ENCODE measurements at places on chromosomes 2 and 18.

GRCh38 chr18:35138773-35139172 lies 97.6 kb downstream of the MAPRE2 start:
- DNase-seq = no peak

GRCh38 chr2:200089756-200090109 lies 134.4 kb downstream of the MAIP1 start:
- no peak for DNase-seq

DNA sequence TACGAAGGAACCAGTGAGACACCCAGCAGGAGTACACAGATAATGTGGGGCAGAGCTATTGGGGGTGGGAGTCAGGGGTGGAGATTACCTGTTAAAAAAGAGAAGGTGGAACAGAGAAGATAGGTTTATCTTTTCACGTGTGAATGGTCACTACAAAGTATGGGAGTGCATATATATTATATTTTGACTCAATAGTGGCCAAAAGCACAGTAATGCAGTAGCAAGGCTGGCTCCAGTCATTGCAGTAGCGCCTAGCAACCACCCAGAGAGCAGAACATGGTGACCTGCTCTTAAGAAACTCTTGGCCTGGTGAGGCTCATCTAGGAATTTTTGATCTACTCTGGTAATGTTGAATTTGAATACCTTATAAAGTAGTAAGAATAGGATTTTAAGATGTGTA lies 1.0 kb downstream of the IMPACT start:
- DNase-seq = no peak

DNA sequence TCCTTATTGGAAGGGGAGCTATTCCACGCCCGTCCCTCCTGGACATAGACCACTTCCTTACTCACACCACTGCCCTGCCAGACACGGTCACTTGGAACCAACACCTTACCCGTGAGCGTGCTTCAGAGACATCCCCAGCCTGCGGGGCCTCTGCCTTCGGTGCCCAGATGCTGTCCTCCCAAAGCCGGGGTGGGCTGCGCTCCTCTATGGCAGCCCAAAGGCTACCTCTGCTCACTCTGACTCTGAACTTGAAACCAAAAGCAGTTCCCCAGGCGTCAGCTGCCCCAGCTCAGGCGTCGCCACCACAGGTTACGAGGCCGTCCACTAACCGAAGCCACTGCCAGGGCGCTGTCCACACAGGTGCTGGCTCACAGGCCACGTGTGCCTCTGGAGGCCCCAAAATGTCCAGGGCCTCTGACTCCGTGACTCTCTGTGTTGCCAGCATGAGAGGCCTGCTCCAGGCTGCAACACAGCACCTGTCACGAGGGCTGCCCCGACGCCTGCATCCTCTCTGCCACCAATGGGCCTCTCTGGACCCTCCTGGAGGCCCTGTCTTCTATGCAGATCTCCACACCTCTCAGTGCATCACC lies 23.8 kb downstream of the HDAC4 start:
- no peak for DNase-seq

DNA sequence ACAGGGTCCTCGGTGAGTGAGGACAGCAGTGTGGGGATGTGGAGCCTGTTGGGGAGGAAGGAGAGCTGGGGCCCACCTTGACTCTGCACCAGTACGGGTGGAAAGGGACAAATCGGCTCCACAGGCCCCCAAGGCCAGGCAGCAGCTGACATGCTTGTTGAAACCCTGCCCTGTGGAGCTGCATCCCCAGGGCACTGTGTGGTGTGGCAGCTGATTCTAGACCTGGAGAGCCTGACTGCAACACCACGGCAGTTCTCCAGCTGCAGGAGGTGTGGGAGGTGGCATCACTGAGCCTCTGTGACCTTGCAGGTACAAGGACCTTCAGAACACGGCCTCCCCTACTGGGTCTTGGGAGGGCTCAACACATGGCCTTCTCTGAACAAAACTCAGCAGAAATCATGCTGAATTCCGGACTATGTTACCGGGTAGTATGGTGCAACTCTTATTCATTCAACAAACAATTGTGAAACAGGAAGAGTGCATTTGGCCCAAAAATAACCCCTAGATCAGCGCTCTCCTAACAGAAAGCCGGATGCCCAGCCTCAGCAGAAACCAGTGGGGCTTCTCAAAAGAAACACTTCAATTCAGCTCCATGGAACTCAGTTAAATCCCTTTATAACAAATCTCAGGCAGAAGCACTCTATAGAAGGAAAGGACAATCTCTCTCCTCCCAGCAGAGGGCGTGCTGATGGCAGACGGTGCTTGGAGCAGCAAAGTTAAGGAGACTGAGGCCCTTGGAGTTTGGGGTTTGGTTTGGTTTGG lies 104.4 kb upstream of the SALL3 start:
- peak; percentile 63 for DNase-seq

- DNase-seq = no peak
Observed at GRCh38 chr18:73793386-73793785, 354.2 kb downstream of the FBXO15 start.

DNA sequence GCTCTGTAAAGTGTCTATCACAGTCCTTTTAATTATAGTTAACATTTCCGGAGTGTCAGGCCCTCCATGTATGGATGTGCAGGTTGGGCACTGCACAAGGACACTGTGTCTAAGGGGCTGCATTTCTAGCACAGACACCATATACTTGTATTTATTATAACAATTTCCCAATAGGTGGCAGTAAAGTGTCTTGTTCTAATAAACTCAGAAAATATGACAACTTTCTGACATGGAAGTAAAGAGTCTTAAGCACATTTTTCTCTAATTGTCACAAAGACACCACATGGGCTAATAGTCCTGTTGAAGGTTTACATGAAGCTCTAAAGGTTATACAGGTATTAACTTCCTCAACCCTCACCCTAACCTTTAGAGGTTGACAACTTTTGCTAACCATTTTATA lies 156.6 kb downstream of the DYSF start:
- no peak for DNase-seq

DNA sequence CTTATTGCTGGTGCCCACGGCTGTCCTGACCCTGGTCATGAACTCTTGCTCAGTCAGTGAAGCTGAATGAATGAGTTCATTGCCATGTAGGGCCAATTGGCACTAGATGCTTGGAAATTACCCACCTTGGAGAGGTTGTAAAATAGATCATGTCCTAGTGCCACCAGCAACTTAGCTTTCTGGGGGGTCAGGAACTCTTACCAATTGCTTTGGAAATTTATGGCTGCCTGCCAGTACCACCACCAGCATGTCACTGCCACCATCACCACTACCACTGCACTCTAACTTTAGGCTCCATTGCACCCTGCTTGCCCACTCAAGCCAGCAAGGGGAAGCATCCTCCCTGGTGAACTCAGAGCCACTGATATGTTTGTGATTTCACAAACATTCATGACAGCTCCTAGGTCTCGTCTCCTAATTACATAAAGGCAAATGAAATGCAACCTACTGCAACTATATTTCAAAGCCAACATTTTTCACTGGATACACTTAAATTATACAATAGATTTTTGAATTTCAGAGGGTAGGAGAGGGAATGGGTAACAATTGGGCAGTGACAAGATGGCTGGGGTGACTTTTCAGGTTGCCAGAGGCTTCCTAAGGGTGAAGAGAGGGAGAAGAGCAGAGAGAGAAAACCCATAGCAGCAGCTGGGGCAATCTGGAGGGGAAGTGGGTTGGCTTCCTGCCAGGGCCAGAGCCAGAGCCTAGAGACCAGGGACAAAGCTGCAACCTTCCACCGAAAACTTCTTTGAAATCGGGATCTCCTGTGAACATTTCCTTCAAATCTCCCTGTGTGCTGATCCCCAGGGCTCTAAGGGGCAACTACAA lies 3.5 kb upstream of the EMILIN1 start:
- DNase-seq = no peak

DNA sequence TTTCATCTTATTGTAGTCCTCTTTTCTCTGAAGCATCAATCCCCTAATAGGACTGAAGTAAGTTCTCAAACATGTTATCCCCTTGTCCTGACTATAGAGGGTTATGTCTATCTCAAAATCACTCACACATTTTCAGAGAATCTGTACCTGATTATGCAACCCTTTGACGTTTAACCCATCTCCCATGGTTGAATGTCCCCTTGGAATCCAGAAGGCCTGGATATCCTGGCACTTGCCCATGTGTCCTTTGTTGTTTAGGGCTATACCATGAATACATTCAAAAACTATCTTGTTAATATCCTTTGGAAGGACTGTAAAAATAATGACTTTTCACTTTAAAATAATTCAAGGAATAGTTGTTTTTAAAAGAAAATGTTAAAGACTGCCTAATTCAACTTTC lies 66.3 kb upstream of the PSMD14 start:
- no peak for DNase-seq

- no peak for DNase-seq
Observed at GRCh38 chr2:9287400-9288045, 80.9 kb downstream of the ASAP2 start.

GRCh38 chr2:85369500-85369899 lies 14.9 kb downstream of the ELMOD3 start:
- no peak for DNase-seq

- no peak for DNase-seq
Observed at GRCh38 chr2:176081376-176081836, 2.4 kb downstream of the EVX2 start.

DNA sequence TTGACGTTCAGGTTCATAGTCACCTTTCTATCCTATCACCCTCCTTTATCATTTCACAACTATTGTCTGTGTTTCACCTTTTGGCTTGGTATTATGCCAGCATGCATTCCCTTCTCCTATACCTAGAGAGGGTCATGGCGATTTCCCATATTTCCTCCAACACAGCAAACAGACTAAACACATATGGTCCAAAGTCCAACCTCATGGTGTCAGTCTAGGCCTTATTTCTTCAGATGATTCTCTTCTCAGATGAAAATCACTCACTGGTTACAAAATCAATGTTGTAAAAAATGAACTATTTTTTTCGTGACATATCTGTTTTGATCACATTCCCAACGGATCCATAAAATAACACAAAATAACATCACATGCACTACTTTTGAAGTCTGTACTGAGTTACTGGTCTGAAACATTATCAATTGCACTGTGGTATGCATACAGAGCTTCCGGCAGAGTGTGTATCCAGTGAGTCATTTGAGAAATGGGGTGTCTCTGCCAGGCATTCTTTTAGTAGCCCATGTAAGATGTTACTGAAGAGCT lies 204.8 kb upstream of the GALNT5 start:
- no peak for DNase-seq

- no peak for DNase-seq
Observed at GRCh38 chr18:75879196-75879595, 451.7 kb upstream of the SMIM21 start.

GRCh38 chr18:36600548-36600947 lies 228.3 kb downstream of the TPGS2 start:
- DNase-seq = no peak

DNA sequence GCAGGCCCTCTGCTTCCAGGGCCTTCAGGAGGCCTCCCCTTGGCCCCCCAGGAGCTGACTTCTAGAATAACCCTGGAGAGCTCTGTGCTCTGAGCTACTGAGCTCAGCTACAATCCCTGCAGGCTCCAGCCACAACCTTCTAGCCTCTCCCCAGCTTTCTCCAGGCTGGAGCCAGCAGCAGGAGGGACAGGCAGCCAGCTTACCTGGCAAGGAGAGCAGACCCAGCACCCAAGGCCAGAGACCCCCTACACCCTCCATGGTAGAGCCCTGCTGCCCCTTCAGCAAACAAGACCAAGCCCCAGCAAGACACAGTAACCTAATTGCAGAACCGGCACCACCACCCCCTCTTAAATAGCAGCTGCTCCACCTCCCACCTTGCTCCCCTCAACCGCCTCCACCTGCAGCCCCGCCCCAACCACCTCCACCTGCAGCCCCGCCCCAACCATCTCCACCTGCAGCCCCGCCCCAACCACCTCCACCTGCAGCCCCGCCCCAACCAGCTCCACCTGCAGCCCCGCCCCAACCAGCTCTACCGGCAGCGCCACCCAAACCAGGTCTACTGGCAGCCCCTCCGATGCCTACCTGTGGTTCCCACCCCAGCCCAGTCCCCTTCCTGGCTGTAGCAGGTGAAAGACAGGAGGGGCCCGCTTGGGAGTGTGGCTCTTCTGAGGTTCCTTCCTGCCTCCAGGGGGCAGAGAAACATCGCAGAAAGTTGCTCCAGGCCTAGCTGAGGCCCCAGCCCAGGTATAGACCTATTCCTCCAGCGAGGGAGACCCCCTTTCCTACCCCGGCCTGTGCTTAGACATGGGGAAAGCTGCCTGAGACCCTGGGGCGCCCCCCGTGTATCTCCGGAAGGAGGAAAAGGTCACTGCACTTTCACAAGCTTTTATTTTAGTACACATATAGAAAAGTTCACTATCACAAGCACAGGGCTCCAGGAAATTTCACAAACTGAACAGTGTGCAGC lies at the start of gene ASTL:
Gene ASTL (minus strand): TSS at position 324 of the 967 bp plus-strand sequence. CDS start 66 bp downstream, at position 258.
- peak; percentile 87 for DNase-seq

- DNase-seq = no peak
Observed at GRCh38 chr2:53600815-53601214, 166.8 kb upstream of the CHAC2 start.

DNA sequence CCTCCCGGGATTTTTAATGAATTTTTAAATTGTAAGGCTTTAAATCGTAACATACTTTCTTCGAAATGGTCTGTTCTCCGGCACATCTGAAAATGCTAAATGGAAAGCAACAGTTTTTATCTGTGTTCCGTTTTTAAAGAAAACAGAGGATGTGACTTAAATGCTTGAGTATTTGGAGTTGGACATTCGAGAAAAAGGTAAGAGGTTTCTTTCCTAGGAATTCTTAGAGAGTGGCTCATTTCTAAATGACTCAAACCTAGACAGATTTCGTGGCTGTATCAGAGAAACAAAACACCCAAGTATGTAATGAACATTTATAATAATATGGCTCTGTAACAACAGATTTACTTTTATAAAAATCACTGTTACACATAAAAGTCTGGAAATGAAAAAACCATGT lies 177.6 kb upstream of the CCDC68 start:
- no peak for DNase-seq

All from GM20000 (cell line).